SK-N-MC (cell line): ENCODE measurements at places on chromosomes 11 and 22.

- no peak for DNase-seq
Measured at GRCh38 chr22:44341431-44342346, 28.9 kb upstream of the SHISAL1 start.

DNA sequence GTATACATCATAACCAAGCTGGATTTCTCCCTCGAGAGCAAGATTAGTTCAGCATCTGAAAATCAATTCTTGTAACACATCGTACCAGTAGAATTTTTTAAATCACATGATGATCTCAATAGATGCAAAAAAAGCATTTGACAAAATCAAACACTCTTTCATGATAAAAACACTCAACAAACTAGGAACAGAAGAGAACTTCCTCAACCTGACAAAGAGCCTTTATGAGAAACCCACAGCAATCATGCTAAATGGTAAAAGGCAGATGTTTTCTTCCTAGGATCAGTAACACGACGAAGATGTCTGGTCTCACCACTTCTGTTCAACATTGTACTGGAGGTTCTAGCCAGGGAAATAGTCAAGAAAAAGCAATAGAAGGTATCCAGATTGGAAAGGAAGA, 34.1 kb upstream of the TMPRSS4 start:
- no peak for DNase-seq

GRCh38 chr22:37534445-37534844, 15.2 kb upstream of the CARD10 start:
- no peak for DNase-seq

- DNase-seq, result no peak
Measured at GRCh38 chr11:28048812-28049211, 59.1 kb downstream of the KIF18A start.

- no peak for DNase-seq
Measured at GRCh38 chr11:85827748-85828639, 17.1 kb upstream of the SYTL2 start.

- no peak for DNase-seq
Measured at GRCh38 chr11:1757861-1758610, 5.7 kb downstream of the CTSD start.

DNA sequence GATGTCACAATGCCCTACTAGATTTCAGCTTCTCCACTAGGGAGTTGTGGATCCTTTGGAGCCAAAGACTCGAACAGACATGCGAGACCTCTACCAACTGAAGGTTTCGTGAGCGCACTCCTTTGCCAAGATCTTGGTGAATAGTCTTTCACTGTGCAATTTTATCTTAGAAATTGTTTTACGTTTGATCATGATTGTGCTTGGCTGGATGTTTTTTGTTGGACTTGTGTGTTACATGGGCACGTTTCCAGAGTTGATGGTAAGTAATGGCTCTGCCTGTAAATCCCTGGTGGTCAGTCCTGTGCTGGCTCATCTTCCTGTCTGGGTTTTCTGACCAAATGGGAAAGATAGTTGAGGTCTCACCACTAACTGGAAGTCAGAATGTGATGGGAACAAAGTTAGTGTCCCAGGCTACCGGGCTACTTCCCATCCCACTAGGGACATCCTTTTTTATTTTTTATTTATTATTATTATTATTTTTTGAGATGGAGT, at the start of gene MISFA:
MISFA (plus strand) TSS at position 51 of the 492 bp plus-strand sequence; CDS start at position 191, 140 bp downstream.
- no peak for DNase-seq

DNA sequence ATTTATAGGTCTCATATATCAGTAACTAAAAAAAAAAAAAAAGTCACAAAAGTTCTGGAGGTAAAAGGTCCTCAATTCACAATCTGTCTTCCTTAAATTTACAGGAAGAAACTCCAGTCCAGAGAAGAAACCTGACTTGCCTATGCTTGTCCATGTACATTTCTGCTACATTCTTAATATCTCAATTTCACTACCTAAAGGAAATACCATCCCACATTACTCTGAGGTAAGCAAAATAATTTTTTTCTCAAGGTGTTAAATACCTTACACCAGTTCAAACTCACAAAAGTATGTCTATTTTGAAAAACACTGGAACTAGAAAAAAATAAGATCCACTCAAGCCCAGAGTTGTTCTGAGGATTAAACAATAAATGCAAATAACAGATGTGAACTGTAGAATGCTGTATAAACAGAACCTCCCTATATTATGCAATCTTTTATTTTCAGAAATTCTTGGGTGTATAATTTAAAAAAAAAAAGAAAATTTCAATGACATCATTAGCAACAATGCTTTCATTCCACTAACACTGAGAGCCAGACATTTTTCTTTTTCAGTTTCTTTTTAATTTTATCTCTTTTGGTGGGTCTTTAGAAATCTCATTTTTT, 49.9 kb upstream of the GDPD4 start:
- DNase-seq, result no peak

- no peak for DNase-seq
Measured at GRCh38 chr11:126111458-126112116, 48.9 kb upstream of the CDON start.

GRCh38 chr11:125987066-125987641, 41.3 kb downstream of the VSIG10L2 start:
- DNase-seq, result no peak

- DNase-seq, result no peak
Measured at GRCh38 chr22:48803948-48804810, 1023.5 kb downstream of the BRD1 start.

DNA sequence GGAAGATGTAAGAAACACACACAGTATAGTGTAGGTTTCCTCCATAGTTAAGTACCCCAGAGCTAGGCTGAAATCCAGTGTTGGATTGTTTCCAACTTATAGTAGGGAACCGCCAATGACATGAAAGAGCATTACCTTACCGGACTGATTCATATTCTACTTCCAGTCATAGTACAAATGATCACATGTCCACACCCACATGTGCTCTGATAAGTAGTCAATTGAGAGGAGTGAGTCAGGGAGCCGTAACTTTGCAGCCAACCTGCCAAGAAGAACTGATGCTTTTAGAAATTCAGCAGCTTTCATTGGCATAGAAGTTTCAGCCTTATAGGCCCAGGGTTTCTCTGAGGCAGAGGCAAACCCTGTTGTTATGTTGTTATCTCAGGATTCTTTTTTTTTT, 240.6 kb downstream of the ETS1 start:
- no peak for DNase-seq

- DNase-seq, result no peak
Measured at GRCh38 chr11:115267238-115267781, 236.9 kb downstream of the CADM1 start.

GRCh38 chr22:44759430-44760310, 7.3 kb downstream of the ARHGAP8 start:
- DNase-seq, result no peak
